ENCODE measurements at places on chromosomes 1 and 21. TPM values are rescaled to one million over a fixed set of nuclear protein-coding genes. Genes with fewer than 3 reads are reported as not detected.

The BCAN gene
- total RNA-seq: not detected

The C2CD2 gene
- total RNA-seq: 20.2 TPM

The GOLT1A gene
- not detected for total RNA-seq

The JAM2 gene
- 3.0 TPM for total RNA-seq

The MLLT11 gene
- total RNA-seq: 6.1 TPM

The CRYBG2 gene
- total RNA-seq: not detected

The TMEM240 gene
- total RNA-seq: 3.6 TPM

The CHIA gene
- not detected for total RNA-seq

The S100A7 gene
- not detected for total RNA-seq

The OR2T29 gene
- not detected for total RNA-seq

The SARS1 gene
- 321 TPM for total RNA-seq

The HMCN1 gene
- 106 TPM for total RNA-seq

The NUF2 gene
- 1.2 TPM for total RNA-seq

The GPATCH4 gene
- total RNA-seq: 12.2 TPM

The LCE1A gene
- total RNA-seq: not detected

The KLHDC7A gene
- total RNA-seq: not detected

The ARHGEF11 gene
- total RNA-seq: 32.2 TPM

The WASF2 gene
- 37.9 TPM for total RNA-seq

The KLHDC8A gene
- not detected for total RNA-seq

The EDARADD gene
- not detected for total RNA-seq

The HPCAL4 gene
- total RNA-seq: under 0.01 TPM

The LHX4 gene
- 0.16 TPM for total RNA-seq

The RIPPLY3 gene
- total RNA-seq: not detected

The GPR3 gene
- total RNA-seq: not detected

The PTPN7 gene
- total RNA-seq: not detected

The IBA57 gene
- 16.9 TPM for total RNA-seq

The TTC4 gene
- total RNA-seq: 28.0 TPM

The POLR3GL gene
- 28.4 TPM for total RNA-seq

The SLC26A9 gene
- not detected for total RNA-seq

The SLC45A1 gene
- total RNA-seq: 2.0 TPM

The DOCK7 gene
- total RNA-seq: 110 TPM

The SPRR2G gene
- total RNA-seq: not detected

The ADGRB2 gene
- 11.3 TPM for total RNA-seq

The MUL1 gene
- total RNA-seq: 23.7 TPM

The CASQ2 gene
- not detected for total RNA-seq

The CYP4Z1 gene
- not detected for total RNA-seq

The CD244 gene
- not detected for total RNA-seq

The KPRP gene
- total RNA-seq: not detected

The SPATA21 gene
- total RNA-seq: not detected

The TCHHL1 gene
- total RNA-seq: not detected

The DNM3 gene
- 2.0 TPM for total RNA-seq

The KRTAP12-2 gene
- total RNA-seq: not detected

The CR1L gene
- total RNA-seq: not detected

The NR0B2 gene
- total RNA-seq: not detected

The DNASE2B gene
- not detected for total RNA-seq

The HIVEP3 gene
- 1.1 TPM for total RNA-seq

Data from fibroblast of the aortic adventitia (primary cell).